ENCODE measurements at places on chromosomes 2 and 18.

- no peak for DNase-seq
These were observed 77.7 kb downstream of the CDH2 start for GRCh38 chr18:28099237-28099636.

DNA sequence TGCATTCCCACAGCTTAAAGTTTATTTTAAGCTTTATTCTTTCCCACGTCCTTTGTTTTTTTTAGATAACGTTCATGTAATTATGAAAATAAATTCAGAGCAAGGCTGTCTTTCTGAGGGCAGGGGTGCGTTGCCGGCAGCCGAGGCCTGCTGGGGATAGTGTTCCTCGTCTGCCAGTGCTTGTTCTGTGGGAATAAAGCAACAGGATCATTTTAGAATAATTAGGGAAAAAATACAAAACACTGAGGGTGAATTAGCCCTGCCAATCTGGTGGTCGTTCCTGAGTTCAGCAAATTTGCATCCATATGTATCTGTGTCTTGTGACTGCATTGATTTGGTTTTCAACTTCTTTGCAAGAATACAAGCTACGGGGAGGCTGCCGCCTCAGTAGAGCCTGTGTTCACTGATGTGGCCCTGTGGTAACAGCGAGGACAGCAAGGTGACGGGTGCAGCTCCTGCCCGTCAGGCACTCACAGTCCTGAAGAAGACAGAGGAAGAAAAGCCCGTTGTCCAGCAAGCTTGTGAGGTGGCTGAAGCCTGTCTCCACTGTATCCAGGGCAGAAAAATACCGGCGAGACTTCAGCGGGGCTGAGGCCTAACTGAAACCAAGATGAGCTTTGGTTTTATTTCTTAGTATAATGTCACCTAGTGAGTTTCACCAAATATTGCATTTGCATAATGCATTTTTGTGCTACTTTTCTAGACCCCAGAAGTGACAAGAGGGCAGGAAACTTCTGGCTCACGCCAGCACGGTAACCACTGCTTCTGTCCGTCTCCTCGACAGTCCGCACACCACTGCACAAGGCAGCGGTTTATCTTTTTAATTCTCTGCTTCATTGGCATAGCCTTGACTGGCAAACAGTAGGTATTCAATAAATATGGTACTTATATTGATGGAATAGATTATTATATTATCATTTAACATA is 64.5 kb downstream of the SH3YL1 start:
- no peak for DNase-seq

DNA sequence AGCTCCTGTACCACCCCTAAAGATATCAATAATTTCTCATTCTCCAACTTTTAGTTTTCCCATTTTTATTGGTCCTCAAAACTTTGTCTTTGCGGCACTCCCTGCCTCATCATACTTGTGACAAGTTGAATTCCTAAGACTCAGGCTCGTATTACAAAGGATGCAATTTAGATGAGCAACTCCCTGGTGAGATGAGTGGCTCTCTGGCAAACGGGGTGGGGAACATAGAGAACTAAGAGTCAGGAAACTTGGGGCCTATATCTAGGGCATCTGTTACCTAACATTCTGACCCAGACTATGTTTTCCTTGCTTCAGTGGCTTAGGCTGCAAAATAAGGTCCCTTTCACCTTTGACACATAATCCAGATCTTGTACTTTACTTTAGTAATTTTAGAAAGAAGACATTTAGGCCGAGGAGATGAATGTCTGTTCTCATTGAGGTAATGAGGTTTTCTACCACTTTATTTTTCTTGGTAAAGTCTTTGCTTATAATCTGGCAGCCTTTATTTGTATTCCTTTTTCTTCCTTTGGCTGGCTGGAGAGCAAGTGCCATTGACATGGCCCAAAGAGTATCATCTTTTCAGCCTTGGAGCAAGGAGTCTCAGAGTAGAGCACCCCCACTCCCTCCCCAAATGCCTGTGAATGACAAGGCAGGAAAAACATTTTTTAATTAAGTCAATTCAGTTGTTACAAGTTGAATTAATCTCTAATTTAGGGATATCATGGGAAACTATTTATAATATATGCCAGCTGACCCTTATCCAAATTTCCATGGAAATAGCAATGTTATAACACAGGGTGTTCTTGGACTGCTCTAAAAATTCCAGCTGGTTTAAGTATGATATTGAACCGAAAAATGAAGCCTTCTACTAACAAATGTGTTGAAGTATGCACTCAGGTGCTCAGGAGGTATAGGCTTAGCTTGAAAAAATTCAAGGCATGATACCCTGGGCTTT is 15.2 kb downstream of the TSPYL6 start:
- no peak for DNase-seq

- DNase-seq = no peak
These were observed 67.2 kb downstream of the ADI1 start for GRCh38 chr2:3451926-3452671.

- no peak for DNase-seq
These were observed 53.4 kb upstream of the REV1 start for GRCh38 chr2:99543247-99543646.

GRCh38 chr18:76658627-76659026 is 163.6 kb upstream of the ZNF516 start:
- DNase-seq = no peak
